NCI-H2227 treated with DMSO at 0.1 percent for 48 hours (cell line): ENCODE measurements at places on chromosomes 7 and 10.

GRCh38 chr7:39461263-39461820, 104.9 kb upstream of the YAE1 start:
- DNase-seq = no peak

DNA sequence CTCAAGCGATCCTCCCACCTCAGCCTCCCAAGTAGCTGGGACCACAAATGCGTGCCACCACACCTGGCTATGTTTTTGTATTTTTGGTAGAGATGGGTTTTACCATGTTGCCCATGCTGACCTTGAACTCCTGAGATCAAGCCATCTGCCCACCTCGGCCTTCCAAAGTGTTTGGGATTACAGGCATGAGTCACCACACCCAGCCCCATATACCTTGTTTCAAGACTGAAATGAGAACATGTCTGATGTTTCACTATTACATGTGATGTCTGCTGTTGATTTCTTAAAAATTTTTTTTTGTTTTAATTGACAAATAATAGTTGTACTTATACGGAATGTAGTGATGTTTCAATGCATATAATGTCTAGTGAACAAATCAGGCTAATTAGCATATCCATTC, 14.5 kb downstream of the KLHL7 start:
- no peak for DNase-seq

DNA sequence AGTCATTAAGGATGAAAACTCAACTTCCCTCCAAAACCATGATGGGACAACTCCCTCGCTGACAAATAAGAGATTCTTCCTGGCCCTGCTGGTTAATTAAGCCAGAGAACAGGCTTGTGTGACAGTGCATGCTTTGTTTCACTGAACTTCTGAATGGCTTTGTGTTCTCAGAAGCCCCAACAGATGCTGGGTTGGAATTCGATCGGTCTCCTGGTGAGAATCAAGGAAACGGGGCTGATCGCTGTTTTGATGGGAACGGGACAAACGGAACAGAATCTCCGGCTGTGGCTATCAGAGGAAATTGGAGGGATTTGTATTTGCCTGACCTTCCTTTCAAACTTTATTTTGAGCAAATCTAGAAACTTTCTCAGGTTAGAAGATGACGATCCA, 145.0 kb downstream of the RNF216 start:
- no peak for DNase-seq

DNA sequence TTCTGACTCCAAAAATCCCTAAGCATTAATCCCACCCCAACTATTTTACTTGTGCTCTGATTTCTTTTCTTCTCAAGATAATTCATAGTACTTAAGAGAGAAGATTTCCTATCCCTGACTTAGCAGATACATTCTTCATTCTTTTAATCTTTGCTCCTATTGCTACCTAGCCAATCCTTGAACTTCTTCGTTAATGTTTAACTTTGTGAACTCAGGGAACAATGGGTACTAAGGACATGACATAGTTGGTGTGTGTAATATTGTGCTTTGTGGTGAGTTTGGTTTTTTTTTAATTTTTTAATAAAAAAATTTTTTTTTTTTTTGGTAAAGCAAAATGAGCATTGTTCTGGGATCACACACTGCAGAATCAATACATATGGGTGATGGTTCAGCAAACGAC, 166.2 kb downstream of the CHCHD3 start:
- no peak for DNase-seq

GRCh38 chr10:61588770-61589211, 73.9 kb upstream of the CABCOCO1 start:
- no peak for DNase-seq

DNA sequence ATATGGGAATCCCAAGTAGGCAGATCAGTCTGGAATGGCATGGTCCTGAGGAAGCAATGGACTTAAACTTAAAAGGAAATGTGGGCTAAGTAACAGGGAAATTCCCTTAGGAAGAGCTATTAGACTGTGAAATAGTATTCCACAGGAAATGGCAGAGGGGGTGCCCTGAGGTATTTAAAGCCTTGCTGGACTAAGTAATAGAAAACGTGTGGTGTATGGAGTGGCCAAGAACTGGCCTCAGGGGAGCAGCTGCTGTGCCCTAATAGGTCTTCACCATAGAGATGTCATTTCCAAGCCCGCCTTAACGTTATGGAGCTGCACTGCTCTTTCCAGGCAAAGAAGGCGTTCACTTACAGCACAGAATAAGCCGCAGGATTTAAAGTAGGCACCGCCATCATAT, 365.2 kb upstream of the ZMIZ1 start:
- DNase-seq = no peak

- DNase-seq = no peak
Measured at GRCh38 chr7:134359787-134360432, 43.2 kb upstream of the SLC35B4 start.

- no peak for DNase-seq
Measured at GRCh38 chr10:34936061-34936460, 121.0 kb upstream of the PARD3 start.

- DNase-seq = no peak
Measured at GRCh38 chr7:103664577-103664976, 218.6 kb upstream of the SLC26A5 start.

- DNase-seq = no peak
Measured at GRCh38 chr7:73811760-73812168, 19.0 kb upstream of the CLDN4 start.

DNA sequence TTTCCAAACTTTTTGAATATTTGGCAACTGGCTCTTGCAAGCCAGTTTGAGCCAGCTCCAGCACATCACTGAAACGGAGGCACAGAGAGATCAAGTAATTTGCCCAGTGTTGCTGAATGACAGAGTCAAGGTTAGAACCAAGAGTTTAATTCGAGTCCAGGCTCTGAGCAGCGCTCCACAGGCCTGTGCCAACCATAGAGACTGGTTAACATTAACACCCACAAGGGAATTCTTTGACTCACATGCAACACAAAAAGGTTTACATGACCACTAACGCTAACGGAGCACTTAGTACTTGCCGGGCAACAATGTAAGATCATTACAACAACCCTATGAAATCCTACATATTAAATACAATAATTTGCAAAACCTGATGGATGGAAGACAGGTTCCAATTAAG, 1.5 kb downstream of the RGS10 start:
- no peak for DNase-seq

DNA sequence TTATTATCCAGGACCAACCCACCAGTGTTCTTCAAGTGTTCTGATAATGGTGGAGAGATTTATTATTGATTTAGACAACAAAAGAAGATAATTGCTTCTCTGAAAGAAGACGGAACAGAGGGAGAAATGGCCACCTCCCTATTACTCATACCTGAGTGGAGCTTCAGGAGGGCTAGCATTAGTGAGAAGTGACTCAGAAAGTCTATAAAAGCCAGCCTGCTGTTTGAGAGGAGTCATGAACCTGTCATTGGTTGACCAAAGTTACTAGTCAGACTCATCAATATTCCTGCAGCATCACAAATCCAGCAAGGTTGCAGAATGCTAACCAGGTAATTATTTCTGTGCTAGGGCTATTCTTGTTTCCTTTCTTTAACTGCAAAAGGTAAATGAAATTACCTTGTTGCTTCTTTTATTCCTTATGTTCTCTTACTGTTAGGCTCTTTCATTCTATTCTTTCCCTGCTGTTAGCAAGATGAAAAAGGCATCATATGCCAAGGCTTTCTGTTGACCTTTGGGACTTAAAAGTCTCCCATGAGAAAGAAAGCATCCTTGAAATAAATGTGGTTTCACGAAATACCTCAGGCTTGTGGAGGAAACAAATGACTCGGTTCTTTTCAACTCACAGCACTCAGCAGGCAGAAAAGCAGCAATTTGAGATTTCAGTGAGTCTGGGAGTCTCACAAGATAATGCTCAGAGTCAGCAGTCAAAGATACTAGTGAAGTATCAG, 256.4 kb upstream of the PHYHIPL start:
- peak; percentile 86 for DNase-seq
